ENCODE measurements at places on chromosomes 3 and 15. TPM values are rescaled to one million over a fixed set of nuclear protein-coding genes. Genes with fewer than 3 reads are reported as not detected.

DNA sequence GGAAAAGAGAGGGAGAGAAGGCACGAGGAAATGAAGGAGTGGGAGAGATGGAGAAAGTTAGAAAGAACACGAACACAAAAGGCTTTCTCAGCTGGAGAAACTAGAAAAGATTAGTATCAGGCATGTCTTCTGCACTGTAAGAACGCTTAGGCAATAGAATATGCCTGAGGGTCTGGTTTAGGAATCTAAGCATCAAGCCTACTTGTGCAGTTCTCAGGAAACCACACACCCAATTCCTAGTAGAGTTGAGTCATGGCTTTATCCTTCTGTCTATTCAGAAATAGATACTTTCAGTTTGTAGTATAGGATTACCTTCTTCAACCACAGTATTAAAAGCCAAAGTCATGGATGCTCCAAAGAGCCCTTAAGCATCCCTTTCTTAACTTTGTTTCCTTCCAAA, 969.4 kb downstream of the NTRK3 start:
- H3K27ac ChIP-seq, result no peak overlapping the region
- no peaks in the 10 kb centered on the region for H3K36me3 ChIP-seq
- no peaks in the 10 kb centered on the region for H3K27me3 ChIP-seq
- no peak overlapping the region for H3K4me3 ChIP-seq

GRCh38 chr3:126977821-126978220, 5.1 kb upstream of the PLXNA1 start:
- H3K4me1 ChIP-seq, result peaks cover 7% of the 10 kb centered on the region
- H3K27me3 ChIP-seq, result peaks cover 14% of the 10 kb centered on the region
- no peak overlapping the region for H3K27ac ChIP-seq
- DNase-seq, result no peak

DNA sequence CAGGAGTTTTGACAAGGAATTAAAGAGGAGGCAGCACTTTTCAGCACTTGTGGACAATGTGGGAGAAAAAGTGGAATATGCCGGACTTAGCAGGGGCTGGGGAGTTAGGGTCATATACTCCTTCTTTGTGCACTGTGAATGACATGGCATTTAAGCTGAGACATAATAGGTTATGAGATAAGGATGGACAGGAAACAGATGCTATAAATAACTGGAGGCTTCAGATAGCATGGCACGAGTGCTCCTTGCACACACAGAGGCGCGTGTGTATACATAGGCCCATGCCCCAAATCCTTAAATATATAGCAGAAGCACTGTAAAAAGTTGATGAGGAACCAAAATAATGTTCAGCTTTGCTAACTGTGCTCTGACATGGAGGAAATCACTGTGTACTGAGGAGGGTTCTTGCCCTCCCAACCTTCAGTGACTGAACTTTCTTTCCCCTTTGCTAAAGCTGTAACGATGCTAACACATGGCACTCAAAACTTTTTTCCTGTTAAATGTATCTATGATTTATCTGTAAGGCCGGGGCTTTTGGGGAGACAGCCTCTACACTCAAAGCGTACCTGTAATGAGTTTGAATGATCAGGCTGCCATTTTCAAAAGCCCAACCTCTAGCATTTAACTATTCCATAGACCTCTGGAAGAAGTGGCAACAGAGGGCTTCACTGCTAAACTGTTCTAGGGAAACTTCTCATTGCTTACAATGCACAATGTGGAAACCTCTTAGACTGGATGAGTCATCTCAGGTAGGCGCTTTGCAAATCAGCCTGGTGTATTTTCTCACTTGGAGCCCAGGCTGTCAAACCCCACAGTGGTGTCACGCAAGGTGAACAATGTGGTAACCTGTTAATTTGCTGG, 784.6 kb downstream of the NR2F2 start:
- no peaks in the 10 kb centered on the region for H3K27me3 ChIP-seq
- H3K27ac ChIP-seq, result no peak overlapping the region
- H3K4me1 ChIP-seq, result no peaks in the 10 kb centered on the region
- H3K36me3 ChIP-seq, result no peaks in the 10 kb centered on the region

DNA sequence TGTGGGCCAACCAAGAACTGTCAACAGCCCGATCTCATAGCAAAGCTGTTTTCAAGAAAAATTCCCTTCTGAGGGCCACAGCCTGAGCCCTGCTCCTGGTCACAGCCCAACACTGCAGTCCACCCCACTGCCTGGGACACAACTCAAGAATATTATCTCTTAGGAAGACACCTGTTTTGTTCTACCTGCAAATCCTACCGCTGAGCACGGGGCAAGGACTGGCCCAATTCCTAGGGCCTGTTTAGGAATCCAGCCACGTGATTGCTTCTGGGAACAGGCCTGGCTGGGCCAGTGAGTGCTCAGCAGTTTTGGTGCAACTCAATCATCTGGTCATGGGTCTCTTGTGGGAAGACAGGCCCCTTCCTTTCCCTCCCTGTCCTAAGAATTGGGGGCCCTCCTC, 8.3 kb downstream of the ISLR2 start:
- DNase-seq, result no peak
- H3K4me1 ChIP-seq, result peaks cover 7% of the 10 kb centered on the region

DNA sequence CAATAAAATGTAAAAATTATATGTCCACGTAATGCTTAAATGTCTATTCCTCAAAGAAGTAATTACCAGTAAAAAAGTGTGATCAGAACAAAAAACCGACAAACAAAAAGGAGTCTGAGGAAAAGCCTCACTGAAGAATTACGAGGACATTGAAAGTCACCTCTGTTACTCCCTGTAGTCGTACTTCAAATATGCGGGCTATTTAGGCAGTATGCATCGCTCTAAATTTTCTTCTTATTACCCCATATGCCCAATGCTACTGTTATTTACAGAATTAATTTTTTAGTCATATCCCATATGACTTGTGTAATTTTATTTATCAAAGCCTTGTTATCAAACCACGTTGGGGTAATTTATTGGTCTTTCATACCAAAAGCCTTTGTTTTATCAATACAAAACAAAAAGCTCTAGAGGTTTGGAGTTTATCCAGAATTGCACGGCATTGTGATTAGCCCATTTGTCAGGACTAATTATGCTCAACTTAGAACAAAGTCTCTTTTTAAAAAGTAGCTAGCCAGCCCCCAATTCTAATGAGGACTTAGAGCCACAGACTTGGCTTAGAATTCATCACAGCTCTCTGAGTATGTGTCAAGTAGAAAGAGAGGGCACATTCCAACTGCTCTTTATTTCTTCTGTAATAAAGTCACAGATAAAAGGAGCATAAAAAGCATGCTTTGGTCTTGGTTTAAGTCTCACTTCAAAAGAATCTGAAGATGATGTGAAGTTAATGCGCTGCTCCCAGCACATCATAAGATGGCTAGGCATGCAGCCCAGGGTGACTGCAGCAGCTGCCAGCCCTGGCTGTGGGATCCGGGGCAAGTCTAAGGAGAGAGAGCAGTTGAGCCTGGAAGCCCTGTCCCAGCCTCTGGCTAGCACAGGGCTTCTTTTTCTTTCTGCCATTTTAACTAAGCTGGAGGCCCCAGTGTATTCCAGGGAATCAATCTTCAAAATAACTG, 521.0 kb downstream of the GABRG3 start:
- H3K27me3 ChIP-seq, result no peaks in the 10 kb centered on the region
- H3K4me1 ChIP-seq, result no peaks in the 10 kb centered on the region
- H3K4me3 ChIP-seq, result no peak overlapping the region
- no peak overlapping the region for H3K27ac ChIP-seq
- no peak for DNase-seq

GRCh38 chr15:69604072-69604411, 151.4 kb downstream of the RPLP1 start:
- H3K36me3 ChIP-seq, result no peaks in the 10 kb centered on the region
- H3K4me1 ChIP-seq, result peaks cover 6% of the 10 kb centered on the region
- no peak overlapping the region for H3K4me3 ChIP-seq
- H3K27me3 ChIP-seq, result peaks cover 18% of the 10 kb centered on the region

- peaks cover 36% of the 10 kb centered on the region for H3K4me1 ChIP-seq
- H3K27me3 ChIP-seq, result no peaks in the 10 kb centered on the region
- H3K36me3 ChIP-seq, result peaks cover 14% of the 10 kb centered on the region
- DNase-seq, result no peak
- peak overlapping the region; percentile 66 for H3K4me3 ChIP-seq
- H3K27ac ChIP-seq, result peak overlapping the region; percentile 55
Observed at GRCh38 chr3:197793247-197793646, 2.2 kb downstream of the LRCH3 start.

DNA sequence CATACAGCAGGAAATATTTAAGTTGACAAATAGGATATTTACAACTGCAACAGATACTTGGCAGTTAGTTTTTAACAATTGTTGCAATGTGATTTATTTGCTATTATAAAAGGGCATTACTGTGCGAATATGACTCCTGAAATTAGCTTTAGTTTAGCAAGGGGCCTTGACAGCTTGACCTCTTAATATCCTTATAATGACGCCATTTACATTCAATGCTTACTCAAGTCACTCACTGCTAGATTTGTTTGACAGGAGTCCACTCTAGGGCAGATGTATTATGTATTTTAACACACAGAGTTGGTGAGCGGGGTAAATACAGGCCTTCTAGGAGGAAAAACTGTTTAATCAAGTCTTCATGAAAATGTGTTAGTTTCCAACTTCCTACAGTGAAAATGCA, 58.1 kb upstream of the C15orf61 start:
- H3K27me3 ChIP-seq, result peaks cover 4% of the 10 kb centered on the region
- no peak overlapping the region for H3K4me3 ChIP-seq
- H3K36me3 ChIP-seq, result no peaks in the 10 kb centered on the region
- no peak for DNase-seq

GRCh38 chr3:99212969-99213368, 311.5 kb upstream of the DCBLD2 start:
- no peak overlapping the region for H3K4me3 ChIP-seq
- no peaks in the 10 kb centered on the region for H3K36me3 ChIP-seq
- no peaks in the 10 kb centered on the region for H3K4me1 ChIP-seq

DNA sequence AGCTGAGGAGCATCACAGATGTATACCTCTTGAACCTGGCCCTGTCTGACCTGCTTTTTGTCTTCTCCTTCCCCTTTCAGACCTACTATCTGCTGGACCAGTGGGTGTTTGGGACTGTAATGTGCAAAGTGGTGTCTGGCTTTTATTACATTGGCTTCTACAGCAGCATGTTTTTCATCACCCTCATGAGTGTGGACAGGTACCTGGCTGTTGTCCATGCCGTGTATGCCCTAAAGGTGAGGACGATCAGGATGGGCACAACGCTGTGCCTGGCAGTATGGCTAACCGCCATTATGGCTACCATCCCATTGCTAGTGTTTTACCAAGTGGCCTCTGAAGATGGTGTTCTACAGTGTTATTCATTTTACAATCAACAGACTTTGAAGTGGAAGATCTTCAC, 3.0 kb downstream of the CCR8 start:
- H3K27me3 ChIP-seq, result no peaks in the 10 kb centered on the region
- no peak overlapping the region for H3K27ac ChIP-seq
- peak overlapping the region; percentile 6 for H3K4me3 ChIP-seq
- peaks cover 35% of the 10 kb centered on the region for H3K36me3 ChIP-seq
- peaks cover 56% of the 10 kb centered on the region for H3K4me1 ChIP-seq

- no peaks in the 10 kb centered on the region for H3K4me1 ChIP-seq
- DNase-seq, result no peak
- H3K27ac ChIP-seq, result no peak overlapping the region
- no peak overlapping the region for H3K4me3 ChIP-seq
- H3K36me3 ChIP-seq, result no peaks in the 10 kb centered on the region
- no peaks in the 10 kb centered on the region for H3K27me3 ChIP-seq
Observed at GRCh38 chr3:65015711-65016110, 327.9 kb upstream of the ADAMTS9 start.

DNA sequence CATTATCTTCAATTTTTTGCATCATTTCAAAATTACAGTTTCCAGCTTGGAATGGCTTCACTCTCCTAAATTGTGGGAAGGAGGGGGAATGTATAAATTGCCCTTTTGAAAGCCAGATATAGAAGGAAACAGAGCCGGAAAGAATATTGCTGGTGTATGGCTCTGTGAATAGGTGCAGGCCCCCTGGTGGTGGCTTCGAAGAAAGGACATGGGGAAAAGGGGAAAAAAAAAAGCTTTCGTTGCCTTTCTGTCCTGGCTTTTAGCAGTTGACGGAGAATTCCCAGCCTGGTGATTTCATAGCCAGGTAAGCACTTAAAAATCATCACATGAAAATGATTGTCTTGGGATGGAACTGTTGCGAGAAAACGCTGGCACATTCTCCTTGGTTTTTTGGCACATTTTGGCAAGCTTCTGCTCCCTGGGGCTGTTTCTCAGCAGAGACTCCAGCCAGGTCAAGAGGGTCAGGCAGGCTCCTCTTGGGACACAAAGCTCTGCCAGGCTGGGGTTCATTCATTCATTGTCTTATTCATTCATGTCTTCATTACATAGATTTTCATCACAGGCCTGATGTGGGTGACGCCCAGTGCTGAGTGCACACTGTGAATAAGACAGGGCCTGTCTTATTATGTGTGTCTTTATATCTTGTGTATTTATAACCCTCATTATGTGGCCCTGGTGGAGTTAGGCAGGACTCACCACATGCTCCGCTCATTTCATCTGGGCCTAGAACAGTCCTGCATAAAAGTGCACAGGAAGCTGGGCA, 300.0 kb upstream of the TPM1 start:
- no peak overlapping the region for H3K4me3 ChIP-seq
- H3K27me3 ChIP-seq, result no peaks in the 10 kb centered on the region
- no peaks in the 10 kb centered on the region for H3K36me3 ChIP-seq
- H3K4me1 ChIP-seq, result peaks cover 2% of the 10 kb centered on the region
- DNase-seq, result no peak
- H3K27ac ChIP-seq, result no peak overlapping the region

DNA sequence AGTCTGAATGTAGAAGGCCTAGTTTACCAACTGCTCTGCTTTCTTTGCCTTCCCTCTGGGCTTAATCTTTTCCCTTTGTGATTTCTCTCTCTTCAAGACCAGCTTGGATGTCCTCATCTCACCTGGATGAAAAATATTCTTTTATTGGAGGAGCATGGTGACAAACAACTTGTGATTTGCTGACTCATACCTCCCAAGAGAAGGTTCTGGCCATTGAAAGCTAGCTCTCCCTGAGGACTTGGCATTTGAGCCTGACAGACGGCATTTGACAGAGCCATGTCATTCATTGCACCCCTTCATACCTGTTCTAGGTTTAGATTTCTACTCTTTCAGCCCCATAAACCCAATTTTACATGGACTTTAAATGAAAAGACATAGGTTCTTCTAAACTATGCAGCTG, 33.3 kb downstream of the ATG7 start:
- no peak for DNase-seq
- H3K27ac ChIP-seq, result no peak overlapping the region
- no peaks in the 10 kb centered on the region for H3K27me3 ChIP-seq
- H3K4me3 ChIP-seq, result no peak overlapping the region
- H3K4me1 ChIP-seq, result peaks cover 39% of the 10 kb centered on the region

The SI gene
- total RNA-seq, result not detected

The CLDN18 gene
- total RNA-seq, result not detected

The IQCF5 gene
- not detected for total RNA-seq

The DPPA2 gene
- not detected for total RNA-seq

The IL12A gene
- total RNA-seq, result 0.87 TPM

The FAM162A gene
- 85.8 TPM for total RNA-seq

Measured in activated T-helper 2 cell treated with anti-CD3 and anti-CD28 coated beads, Interferon-gamma antibody, Interleukin-2, Interleukin-4, amounts not matched to agents 10 μg/mL and 5 μg/mL and 100 μg/mL, durations not matched to agents 14 hours and 24 hours and 36 hours (primary cell).